ENCODE measurements at places on chromosomes 12 and 14.
A peak's percentile ranks its signal among the peaks of the same experiment; 100 is the strongest.

GRCh38 chr12:93186621-93187020 is 191.1 kb upstream of the NUDT4 start:
- no peak for DNase-seq

DNA sequence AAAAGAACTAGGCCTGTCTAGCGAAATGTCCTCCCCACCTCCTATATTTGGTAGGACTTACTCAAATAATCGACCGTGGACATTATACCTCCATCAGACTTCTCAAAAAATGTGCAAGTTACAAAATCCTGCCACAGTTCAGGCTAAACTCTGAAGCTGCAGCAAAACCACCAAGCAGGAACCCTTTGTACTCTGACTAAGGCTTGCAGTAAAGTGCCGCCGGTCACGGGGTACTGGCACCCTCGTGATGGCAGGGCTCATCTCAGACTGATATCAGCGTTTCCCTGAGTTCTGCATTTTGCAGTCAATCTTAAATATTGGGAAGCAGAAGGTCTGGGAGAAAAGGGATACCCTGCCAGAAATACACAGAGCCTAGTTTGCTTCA is 17.1 kb downstream of the SLC11A2 start:
- DNase-seq = no peak

DNA sequence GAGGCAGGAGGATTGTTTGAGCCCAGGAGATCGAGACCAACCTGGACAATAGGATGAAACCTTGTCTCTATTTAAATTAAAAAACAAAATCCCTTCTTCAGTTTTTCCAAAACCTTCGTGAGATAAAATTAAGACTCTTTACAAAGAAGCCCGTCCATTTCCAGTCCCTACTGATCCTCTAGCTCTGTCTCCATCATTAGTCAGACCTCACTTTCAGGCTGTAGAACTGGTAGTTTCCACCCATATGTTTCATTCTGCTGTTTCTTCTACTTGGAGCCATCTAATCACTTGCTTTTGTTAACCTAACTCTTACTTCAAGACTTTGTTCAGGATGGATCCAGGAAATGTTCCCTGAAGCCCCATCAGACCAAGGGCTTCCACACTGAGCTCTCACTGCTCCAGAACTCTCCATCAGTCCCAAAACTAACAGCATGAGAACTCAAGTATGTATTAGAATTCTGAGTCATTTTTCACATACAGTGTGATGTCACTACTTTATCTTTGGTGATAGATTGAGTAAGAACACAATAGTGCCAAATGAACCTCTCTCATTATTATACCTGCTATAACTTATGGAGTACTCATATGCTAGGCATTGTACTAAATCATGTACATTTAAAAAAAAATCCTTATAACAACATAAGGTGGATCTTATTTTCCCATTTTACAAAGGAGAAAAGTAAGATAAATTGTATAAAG is 90.8 kb downstream of the PRICKLE1 start:
- no peak for DNase-seq

DNA sequence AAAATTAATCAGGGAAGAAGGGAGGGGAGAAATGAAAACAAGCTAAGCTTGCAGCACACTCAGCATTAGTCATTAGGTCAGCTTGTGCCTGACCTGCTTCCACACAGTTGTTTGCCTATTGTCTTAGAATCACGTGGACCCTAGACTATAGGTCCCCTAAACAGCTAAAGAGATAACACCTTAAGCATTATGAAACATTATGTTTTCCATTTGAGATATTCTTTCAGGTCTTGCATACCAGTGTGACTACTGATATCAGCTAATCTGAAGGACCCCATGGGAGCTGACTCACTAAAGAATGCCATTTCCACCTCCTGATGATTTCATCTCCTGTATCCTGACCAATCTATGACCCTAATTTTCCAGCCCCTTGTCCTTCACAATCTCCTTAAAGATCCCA is 154.1 kb upstream of the FUT8 start:
- no peak for DNase-seq

- DNase-seq = no peak
Observed at GRCh38 chr14:33592297-33592696, 358.6 kb downstream of the EGLN3 start.

GRCh38 chr12:4011597-4011996 is 138.4 kb upstream of the PARP11 start:
- no peak for DNase-seq

GRCh38 chr12:87518481-87518880 is 510.7 kb downstream of the C12orf50 start:
- DNase-seq = no peak

DNA sequence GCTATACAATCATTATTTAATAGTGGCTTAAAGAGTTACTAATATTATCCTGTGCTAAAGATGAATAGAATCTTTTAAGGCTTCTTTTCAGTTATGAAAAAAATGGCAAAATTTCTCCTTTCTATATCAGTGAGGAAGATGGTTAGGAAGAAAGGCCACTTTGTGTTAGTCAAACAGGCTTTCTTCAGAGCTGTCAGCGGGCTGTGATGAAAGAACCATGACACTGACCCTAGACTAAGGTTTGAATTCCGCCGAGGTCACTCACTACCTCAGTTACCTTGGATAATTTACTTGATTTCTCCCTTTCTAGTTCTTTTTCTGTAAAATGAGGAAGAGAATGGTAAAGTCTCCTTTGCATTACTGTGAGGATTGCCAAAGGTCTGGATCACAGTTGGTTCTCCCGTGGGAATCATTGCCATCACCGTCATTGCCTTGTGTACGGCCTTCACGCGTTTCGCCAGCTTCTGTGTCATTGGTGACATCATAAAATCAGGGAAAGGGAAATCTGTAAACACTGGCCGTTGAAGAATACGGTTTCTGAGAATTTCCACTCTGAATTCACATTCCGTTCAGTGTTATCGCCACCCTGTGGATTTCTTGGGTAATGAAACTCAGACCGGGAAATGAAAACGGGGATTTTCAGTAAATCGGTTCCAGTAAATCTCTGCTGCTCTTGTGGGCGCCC is 26.7 kb upstream of the YBX3 start:
- peak; percentile 84 for DNase-seq

DNA sequence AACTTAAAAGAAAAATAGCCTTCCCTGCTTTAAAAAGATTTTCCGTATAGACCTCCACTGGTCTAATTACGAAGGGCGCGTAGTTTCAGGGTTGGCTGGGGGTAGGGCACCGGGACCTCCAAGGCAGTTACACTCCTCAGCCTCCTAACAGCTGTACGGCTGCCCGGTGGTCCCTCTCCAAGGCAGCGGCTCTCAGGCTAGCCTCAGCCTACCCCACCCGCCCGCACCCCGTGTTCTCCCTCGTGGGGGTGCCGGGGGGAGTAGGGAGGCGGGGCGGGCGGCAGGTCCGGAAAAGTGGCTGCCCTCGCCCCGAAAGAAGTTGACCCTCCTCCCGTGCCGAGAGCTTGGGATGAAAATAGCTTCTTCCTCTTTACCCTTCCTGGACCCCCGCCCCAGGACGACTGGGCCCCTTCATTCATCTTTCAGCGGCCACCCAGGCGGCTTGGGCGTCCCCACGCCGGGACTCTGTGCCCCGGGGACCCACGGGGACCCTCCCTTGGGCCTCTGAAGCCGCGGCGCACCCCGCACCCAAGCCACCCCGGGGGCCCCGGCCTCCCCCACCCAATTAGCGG is 991 bp upstream of the RCOR1 start:
- peak; percentile 51 for DNase-seq

Measured in NCI-H2081 (cell line).